ENCODE measurements at places on chromosomes 12 and 14.
A peak's percentile ranks its signal among the peaks of the same experiment; 100 is the strongest.

- DNase-seq, result no peak
Observed at GRCh38 chr12:54509617-54510016, 12.1 kb downstream of the NCKAP1L start.

GRCh38 chr12:107983756-107984472 is 145.2 kb upstream of the WSCD2 start:
- DNase-seq, result no peak

GRCh38 chr12:14572401-14572800 is 4.7 kb upstream of the PLBD1 start:
- DNase-seq, result no peak

DNA sequence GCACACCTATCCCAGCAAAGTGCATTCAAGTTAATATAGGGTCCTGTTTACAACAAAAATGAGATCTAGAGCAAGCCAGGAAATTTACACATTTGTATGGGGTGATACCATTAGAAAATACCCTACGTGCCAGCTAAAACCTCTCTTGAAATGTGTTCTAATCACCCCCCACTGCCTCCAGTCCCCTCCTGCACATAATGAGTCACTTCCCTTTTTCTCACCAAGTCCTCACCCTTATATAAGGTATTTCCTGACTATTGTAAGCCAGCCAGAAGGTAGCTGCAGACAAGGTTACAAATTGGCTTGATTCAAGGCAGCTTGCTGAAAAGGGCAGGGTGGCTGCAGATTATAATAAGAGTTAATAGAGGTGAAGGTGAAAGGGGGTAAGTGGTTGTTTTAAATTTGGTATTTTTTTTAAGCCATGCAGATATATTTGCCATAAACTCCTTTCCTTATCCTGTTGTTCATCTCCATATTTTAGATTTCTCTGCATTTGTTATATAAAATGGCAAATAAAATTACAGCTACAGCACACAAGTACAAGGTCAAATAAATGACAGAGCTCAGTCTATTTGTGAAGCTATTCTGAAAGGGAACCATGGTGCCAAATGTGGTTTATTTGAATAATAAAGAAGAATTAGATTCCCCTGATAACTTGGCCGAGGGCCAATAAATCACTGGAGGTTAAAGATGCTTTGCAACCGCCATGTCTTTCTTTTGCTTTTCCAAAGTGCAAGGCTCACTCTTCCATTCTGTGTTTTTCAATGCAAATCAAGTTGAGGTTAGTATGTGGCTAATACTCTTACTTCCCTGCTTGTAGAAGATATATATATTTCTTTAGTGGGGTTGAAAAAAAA is 385.9 kb downstream of the EGLN3 start:
- DNase-seq, result peak; percentile 86

- DNase-seq, result no peak
Observed at GRCh38 chr12:120959111-120959878, 19.0 kb upstream of the HNF1A start.
